Right cardiac atrium (tissue), 5 donors: ENCODE measurements at places on chromosomes 16 and 17. TPM values are rescaled to one million over a fixed set of nuclear protein-coding genes. Genes with fewer than 3 reads are reported as not detected.

GRCh38 chr16:23608194-23608593 lies 12.1 kb upstream of the NDUFAB1 start:
- DNase-seq = no peak

- DNase-seq = no peak
These were observed 9.0 kb upstream of the EPX start for GRCh38 chr17:58183514-58183913.

- DNase-seq = peak; percentile 94
These were observed 224.0 kb upstream of the TNRC6C start for GRCh38 chr17:77734371-77735080.

The CTNS gene
- 7.7 TPM for total RNA-seq

DNA sequence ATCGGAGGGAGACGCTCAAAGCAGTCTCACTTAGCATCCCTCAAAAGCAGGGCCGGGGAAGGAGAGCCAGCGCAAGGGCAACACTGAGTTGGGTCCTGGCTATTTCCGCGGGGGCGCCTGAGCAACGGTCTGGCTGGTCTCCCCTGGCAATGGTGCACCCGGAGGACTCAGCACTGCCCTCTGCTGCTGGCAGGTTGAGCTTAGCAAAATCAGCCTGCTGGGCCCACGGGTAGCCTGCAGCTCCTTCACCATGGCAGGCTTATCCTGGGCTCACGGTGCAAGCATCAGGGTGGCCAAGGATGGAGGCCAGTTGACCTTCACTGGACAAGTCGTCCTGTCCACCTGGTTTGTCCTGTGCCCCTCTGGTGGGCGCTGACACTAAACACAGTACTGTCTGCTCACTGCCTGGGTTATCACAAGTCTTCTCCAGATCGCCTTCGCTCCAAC lies 14.4 kb upstream of the ALDH3A1 start:
- peak; percentile 79 for DNase-seq

- no peak for DNase-seq
These were observed 1.3 kb upstream of the KRTAP2-1 start for GRCh38 chr17:41048441-41048840.
